ENCODE measurements at places on chromosomes 1 and 21.

DNA sequence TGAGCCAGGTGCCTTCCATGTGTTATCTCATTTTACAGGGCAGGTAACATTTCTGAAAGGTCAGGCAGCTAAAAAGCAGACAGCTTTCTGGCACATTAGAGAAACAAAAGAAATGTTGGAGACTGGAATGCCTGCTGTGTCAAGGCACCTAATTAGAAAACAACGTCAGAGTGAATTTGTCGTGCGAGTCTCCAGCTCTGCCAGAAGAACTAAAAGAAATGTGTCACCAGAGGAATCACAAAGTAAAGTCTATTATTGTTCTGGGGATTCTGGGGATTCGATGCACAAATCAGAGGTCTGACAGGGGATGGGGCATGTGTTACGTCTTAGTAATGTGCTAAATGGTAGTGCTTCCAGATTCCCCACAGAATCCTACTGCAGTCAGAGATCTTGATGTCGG is 89.3 kb downstream of the EDEM3 start:
- no peak for DNase-seq

DNA sequence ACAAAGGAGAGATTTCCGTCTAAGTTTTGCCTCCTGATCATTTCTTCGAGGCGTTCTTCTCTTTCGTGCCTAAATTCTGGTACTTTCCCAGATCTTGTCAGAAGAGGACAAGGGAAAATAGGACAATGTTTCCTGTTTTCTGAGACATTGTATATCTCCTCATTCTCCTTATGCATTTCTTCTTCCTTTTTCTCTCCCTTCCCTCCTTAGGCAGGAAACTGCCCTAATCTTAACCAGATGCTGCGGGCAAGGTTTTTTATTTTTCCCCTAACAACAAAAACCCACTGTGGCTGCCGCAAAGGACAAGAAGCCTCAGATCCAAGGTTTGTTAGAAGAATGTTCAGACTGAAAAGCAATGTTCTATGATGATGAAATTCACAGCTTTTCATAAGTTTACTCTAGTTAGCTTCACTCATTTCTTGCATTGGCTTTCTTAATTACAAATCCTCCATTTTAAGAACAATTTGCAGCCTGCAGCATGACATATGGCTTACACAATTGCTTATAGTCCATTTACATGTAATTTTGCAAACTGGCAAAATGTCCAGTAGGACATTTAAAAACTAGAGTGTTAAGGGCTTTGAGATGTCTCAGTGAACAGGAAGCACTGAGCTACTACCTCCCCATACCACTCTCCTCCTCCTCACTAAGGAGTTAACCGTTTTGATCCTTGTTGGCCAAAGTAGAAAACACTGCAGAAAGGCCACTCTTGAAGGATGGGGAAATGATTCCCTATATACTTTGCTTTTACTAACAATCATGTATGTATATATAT is 624 bp downstream of the CTSK start:
- no peak for DNase-seq

GRCh38 chr21:35358008-35358407 is 308.9 kb upstream of the RUNX1 start:
- DNase-seq, result no peak

GRCh38 chr1:20359451-20360330 is 69.0 kb downstream of the VWA5B1 start:
- DNase-seq, result no peak

DNA sequence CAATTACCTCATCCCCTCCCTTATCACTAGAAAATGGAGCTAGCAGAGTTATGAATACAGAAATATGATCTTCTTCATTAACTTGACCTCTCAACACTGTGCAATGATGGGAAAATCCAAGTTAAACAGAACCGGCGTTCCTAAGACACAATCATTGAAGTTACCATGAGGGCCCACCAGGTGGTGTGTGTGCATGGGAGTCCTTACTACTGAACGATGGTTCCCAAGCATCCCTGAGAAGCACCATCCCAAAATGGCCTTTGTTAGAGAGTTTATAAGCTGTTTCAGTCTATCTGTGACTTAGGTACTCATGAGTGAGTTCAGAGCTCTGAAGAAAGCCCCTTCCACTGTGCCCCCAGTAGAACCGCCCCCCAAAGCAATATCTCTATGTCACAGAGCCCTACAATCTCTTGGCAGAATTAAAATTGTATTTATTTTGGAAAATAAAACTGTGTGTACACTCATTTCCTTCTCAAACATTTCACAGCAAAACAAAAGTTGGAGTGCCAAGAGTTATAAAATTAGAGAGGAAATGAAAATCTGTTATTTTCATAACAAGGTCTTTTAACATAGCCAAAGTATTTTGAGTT is 56.8 kb downstream of the PLD5 start:
- DNase-seq, result no peak

DNA sequence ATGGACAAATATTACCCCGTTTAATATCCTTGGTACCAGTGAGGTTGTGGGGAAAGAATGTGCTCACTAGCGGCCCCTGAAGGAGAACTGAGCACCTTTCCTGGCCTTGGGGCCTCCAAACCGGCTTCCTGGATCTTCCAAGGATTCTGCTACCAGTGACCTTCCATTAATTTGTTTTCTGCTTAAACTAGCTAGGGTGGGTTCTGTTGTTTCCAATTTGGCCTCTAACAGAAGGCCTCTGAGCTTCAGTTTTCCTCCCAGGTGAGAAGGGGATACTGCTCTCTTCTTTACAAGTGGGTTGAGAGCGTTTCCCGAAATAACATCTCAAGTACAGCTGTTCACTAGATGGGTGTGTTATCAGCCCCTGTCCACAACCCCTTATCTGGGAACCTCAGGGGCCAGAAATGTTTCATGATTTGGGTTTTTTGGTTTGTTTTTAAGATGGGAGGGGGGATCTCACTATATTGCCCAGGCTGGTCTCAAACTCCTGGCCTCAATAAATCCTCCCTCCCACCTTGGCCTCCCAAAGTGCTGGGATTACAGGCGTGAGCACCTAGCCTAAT is 16.9 kb upstream of the IFNGR2 start:
- no peak for DNase-seq

- no peak for DNase-seq
Observed at GRCh38 chr1:55051621-55052020, 12.3 kb downstream of the PCSK9 start.

DNA sequence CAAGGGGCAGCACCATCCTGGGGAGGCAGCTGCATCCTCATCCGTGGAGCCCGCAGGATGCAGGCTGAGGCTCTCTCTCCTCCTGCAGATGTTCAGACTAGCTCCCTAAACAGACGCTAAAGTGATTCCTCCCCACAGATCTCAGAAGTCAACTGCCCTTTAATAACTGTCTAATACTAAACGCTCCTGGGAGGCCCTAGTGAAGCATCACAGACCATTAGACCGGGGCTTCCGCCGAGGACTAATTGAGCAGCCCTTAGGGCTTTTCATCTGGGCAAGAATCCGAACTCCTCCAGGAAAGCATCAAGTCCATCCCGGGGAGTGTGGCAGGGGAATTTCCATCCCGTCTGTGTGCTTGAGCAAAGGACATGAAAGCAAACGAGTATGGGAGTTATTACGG is 40.4 kb downstream of the PRDM16 start:
- DNase-seq, result no peak

DNA sequence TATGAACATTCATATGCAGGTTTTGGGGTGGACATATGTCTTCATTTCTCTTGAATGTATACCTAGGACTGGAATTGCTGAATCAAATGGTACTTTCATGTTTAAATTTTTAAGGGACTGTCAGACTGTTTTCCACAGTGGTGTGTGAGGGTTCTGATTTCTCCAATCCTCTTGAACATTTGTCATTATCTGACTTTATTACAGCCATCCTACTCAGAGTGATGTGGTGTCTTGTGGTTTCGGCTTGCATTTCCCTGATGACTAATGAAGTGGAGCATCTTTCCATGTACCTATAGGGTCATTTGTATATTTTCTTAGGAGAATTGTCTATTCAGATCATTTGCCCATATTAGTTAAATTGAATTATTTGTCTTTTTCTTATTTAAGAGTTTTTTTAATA is 35.4 kb upstream of the ZNF281 start:
- DNase-seq, result no peak

DNA sequence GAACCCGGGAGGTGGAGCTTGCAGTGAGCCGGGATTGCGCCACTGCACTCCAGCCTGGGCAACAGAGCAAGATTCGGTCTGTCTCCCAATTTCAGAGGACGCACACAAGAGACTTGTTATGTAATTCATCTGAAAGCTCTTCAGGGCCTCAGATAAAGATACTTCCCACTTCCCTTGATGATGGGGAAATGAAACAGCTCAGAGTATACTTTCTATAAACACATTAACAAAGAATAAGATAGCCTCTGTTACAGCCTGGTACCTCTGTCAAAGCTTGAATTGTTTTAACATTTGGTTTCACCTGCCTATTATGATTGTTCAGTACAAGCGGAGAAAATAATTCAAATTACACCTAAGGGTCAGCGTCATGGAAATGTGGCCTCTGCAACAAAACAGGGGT is 622.9 kb upstream of the ADGRL4 start:
- DNase-seq, result no peak

- DNase-seq, result no peak
Observed at GRCh38 chr1:81439046-81439823, 361.5 kb upstream of the ADGRL2 start.

- DNase-seq, result peak; percentile 75
Observed at GRCh38 chr1:20732071-20732587, 374 bp downstream of the SH2D5 start.

GRCh38 chr1:89566761-89567174 is 42.1 kb downstream of the LRRC8B start:
- DNase-seq, result no peak

DNA sequence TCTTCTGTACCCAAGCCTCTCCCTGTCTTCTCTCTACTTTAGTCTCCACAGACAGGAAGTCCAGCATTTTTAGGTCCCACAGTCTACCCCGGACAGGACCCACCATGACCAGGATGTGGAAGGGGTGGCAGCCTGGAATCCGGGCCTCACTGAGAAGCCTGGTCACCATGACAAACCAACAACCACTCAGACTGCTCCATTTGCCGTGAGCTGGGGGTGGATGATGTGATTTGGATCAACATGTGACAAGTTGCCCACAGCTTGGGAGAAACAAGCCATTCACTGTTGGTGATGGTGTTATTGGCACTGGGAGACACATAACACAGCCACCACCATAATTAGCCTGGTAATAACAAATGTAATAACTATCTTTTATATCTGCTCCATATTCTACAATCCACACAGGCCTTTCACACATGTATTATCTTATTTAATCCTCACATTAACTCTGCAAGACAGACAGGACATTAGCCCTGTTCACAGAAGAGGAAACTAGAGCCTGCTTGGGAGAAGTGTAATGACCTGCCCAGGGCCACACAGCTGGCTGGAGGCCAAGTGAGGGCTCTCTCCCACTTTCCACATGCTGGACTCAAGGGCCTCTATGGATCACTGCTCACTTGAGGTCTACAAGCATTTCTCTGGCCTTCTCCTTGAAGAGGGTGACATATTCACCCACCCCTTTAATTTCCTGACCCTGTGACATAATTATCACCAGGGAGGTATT is 22.9 kb downstream of the MEF2D start:
- no peak for DNase-seq

DNA sequence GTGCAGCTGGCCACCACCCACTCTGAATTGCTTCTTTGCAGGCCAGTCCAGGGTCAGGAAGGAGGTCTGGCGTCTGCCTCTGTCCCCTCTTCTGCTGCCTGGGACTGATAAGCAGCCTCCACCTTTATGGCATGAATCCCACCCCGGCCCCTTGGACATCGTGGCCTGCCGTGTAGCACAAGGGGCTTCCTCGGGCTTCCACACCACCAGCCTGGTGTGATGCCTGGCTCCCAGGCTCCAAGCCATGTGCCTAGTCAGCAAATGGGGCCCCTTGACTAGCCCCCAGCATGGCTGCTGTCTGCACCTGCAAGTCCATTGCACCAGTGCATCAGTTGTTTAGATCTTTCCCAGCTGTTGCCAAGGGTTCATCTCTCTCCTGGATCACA is 9.9 kb upstream of the ARF1 start:
- DNase-seq, result no peak

- no peak for DNase-seq
Observed at GRCh38 chr1:20370698-20371097, 80.0 kb downstream of the VWA5B1 start.

DNA sequence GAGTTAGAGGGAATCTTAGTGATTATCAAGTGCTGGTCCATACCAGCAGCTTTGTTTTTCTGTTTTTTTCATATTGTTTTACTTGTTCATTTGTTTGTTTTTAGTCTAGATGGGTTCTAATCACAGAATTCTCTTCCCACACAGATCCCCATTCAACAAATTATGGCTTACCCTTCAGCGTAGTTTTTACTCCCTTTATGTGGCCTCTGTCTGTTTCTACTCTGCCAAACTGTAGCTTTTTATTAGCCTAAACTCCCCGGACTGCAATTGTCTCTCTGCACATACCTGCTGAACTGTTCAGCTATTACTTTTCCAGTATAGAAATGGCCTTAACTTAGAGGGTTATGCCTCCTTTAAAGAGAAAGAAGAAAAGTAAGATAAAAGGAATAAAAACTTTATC is 348.5 kb downstream of the TGFB2 start:
- DNase-seq, result no peak

All from activated naive CD8-positive, alpha-beta T cell treated with anti-CD3 and anti-CD28 coated beads, Interleukin-2, amount 10 ng/mL, durations not matched to agents 7 days and 5 days (primary cell).